ENCODE measurements at places on chromosomes 3 and 15.
A peak's percentile ranks its signal among the peaks of the same experiment; 100 is the strongest.

GRCh38 chr15:23387621-23388190 lies 33.2 kb downstream of the GOLGA8S start:
- DNase-seq = no peak

GRCh38 chr3:15982243-15982642 lies 184.5 kb upstream of the ANKRD28 start:
- DNase-seq = no peak

- no peak for DNase-seq
Measured at GRCh38 chr15:66599536-66600239, 33.9 kb upstream of the LCTL start.

DNA sequence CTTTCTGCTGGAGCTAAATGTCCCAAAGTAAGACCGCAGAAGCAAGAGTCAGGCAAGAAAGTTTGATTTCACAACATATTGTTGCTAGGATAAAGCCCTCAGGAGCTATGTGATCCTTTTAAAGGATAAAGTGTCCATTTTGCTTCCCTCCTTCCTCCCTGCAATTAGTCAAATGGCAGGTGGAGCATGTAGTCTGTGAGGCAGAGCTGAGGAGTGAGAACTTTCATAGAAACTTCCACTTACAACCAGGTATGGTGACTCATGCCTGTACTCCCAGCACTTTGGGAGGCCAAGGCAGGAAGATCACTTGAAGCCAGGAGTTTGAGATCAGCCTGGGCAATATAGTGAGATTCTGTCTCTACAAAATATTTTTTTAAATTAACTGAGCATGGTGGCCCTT lies 25.2 kb upstream of the RHCG start:
- DNase-seq = no peak

DNA sequence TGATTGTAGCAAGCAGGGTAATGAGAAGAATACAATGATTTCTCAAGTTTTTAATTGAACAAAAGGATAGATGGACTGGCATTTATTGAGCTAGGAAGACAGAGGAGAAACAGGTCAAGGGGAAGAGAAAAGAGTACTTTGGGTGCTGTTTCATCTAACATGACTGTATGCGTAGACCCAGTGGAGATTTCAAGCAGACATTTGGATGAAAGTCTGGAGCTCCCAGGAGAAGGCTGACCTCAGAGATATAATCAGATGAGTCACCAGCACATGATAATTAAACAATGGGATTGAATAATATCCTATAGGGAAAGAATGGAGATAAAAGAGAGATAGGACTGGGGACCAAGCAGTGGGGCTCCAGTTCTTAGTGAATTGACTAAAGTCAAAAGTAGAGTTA lies 194.9 kb downstream of the ARRDC4 start:
- DNase-seq = no peak

DNA sequence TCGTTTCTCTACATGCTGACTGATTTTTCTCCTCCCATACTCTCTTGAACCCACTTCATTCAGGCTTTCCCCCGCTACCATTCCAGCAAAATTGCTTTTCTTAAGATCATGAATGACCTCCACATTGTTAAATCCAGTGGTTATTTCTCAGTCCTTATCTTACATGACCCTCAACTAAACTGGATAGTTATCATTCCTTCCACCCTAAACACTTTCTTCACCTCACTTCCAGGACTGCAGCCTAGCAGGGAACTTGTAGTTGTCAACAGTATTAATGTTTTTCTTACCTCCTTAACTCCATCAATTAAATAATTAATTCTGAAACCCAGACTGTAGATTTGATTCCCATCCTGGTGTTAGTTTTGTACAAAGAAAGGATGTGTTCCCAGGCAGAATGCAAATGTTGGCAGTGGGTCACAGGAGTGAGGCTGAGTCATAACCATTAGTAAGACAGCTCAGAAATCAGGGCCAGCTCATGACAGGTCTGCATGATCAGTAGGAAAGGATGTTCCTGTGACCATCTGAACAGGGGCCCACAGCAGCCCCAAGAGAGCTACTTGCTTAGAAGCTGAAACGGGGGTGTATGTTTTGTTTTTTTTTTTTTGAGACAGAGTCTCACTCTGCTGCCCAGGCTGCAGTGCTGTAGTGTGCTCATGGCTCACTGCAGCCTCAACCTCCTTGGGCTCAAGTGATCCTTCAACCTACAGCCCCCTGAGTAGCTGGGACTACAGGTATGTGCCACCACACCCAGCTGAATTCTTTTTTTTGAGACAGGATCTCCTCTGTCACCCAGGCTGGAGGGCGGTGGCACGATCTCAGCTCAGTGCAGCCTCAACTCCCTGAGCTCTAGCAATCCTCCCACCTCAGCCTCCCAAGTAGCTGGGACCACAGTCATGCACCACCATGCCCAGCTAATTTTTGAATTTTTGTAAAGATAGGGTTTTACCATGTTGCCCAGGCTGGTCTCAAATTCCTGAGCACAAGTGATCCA lies 9.1 kb downstream of the BCL2L10 start:
- DNase-seq = no peak

DNA sequence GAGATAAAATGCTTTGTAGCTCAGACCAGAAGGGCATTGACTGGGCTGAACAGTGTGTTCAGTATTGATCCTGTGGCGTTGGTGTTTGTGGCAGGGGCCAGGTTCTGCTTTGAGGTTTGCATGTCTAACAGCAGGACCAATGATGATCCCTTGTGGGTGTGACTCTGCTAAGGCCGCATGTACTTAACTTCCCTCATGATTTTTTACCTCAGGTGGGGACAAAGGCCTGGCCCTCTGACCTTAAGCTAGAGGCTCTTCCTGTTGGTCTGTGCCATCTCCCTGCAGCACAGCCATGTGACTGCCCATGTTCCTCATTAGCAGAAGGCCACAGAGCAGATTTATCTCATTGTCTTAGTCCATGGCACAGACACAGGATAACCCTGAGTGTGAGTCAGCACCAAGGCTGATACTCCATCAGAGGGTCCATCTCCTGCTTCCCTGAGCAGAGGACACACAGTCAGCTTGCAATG lies 34.3 kb upstream of the BSN start:
- no peak for DNase-seq

DNA sequence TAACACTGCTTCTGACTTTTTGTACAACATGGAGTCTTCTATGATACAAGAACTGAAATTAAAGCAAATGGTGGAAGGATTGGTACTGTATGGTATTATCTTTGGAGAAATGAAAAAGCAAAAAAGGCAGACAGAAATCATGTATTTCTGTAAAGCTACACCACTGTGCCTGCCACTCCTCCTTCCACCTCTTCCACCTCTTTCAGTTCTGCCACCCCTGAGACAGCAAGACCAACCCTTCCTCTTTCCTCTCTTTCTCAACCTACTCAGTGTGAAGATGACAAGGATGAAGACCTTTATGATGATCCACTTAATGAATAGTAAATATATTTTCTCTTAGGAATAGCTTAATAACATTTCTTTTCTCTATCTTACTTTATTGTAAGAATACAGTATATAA lies 57.0 kb downstream of the CD200 start:
- no peak for DNase-seq

DNA sequence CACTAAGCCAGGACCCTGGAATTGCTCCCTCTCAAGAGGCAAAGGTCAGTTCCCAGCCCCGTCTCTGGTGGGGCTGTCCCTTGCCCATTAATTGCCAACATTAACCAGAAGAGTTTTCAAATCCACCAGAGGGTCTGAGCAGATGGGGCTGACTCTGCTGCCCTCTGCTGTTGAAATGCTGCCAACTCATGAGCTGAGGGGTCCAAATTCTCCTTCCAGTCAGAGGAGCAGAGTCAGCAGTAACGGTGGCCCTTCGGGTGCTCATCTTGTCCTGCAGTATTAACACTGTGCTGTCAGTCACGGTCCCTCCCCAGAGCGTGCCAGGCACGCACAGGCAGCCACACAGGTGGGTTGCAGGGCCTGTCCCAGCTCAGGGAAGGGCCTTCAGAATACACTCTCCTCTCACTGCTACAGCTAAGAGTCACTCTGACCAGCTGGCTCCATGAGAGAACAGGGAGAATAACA lies 10.7 kb upstream of the SPTBN5 start:
- DNase-seq = peak; percentile 50

DNA sequence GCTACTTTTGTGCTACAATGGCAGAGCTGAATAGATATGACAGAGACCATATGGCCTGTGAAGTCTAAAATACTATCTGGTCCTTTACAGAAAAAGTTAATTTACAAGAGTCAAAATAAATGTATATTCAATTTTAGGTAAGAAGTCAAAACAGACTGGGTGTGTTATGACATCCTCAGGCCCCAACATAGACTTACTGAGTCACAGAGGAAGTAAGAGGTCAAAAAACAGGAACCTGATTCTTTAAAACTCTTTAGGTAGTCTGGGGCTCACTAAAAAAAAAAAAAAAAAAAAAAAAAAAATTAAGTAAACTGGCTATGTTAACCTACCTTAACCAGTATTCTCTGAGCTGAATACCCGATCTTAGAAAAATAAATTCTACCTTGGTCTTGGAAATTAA lies 13.1 kb downstream of the DNAAF4 start:
- no peak for DNase-seq

- no peak for DNase-seq
Measured at GRCh38 chr3:143002083-143002712, 828 bp downstream of the U2SURP start.

DNA sequence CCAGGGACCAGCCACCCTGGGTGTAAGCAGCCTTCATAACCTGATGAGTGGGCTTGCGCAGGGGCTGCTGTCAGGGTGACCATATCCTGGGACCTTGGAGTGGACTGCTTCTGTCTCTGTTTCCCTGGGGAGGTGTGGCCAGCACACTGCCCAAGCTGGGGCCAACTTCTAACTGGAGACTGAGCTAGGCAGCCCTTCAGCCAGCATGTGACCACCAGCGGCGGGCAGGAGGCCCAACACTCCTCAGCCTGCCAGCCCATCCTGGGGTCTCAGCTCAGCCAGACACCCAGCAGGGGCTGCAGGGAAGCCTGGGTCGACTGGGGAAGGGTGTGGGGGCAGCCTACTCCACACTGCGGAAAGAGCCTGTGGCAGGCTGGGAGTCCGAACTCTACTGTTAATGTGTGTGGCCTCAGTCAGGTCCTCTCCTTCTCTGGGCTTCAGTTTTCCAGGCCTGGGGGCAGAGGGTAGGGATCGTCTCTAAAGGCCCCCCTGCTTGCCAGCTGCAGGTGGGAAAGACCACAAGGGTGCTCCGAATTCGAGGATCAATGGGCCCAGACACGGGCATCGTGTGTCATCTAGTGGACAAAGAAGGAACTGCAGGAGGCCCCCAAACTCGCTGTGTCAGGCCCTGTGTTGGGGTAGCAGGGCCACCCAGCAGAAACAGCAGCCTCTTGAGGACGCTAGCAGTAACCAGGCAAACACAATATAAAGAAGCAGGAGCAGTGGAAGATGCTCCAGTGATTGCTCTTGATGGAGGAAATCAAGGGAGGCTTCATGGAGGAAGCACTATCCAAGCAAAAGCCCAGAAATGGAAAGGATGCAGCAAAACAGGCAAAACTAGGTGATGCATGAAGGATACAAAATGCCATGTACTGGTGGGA lies 2.0 kb upstream of the SEMA3G start:
- peak; percentile 51 for DNase-seq

DNA sequence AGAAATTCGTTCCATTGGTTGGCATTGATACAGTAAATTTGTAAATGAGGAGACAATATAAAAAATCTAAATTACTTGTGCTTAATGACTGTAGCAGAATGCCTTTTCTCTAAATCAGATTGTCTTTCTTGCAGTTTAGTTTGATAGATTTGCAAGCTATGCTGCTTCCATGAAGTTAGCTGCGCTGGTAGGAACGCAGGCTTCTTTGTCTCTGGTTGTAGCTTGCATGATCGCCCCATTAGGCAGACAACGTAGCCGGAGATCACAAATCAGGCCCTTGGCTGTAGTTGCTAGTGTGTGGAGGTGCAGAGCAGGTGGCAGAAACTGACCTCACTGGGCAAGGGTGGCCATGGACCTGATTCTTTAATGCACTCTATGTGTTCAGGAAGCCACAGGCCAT lies 6.1 kb downstream of the ZIC1 start:
- DNase-seq = no peak

- no peak for DNase-seq
Measured at GRCh38 chr3:192819001-192819569, 91.7 kb upstream of the FGF12 start.

DNA sequence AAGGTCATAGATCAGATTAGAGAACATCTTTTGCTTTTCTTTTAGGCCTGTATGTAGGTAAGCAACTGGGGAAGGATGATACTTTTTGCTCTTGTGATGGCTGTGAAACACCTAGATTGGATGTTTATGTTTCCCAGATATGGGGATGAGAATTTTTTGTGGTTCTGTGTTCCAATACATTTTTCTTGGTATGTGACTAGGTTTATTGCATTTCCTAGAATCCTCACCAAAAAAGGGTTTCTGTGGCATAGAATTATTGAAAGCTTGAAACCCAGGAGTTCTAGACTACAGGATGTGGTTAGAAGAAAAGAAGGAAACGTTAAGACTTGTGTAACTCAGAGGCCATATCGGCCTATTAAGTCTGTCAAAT lies 25.8 kb downstream of the OXNAD1 start:
- DNase-seq = no peak

DNA sequence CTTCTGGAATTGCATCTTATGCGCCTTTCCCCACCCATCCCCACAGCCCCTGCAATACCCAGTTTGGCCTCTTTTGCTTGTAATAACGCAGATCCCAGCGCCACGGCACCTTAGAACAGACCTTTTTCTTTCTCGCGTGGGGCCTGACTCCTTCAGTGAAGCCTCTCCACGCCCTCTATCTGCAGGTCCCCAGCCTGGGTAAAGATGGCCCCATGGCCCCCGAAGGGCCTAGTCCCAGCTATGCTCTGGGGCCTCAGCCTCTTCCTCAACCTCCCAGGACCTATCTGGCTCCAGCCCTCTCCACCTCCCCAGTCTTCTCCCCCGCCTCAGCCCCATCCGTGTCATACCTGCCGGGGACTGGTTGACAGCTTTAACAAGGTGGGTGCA lies 594 bp downstream of the CRELD1 start:
- DNase-seq = no peak

DNA sequence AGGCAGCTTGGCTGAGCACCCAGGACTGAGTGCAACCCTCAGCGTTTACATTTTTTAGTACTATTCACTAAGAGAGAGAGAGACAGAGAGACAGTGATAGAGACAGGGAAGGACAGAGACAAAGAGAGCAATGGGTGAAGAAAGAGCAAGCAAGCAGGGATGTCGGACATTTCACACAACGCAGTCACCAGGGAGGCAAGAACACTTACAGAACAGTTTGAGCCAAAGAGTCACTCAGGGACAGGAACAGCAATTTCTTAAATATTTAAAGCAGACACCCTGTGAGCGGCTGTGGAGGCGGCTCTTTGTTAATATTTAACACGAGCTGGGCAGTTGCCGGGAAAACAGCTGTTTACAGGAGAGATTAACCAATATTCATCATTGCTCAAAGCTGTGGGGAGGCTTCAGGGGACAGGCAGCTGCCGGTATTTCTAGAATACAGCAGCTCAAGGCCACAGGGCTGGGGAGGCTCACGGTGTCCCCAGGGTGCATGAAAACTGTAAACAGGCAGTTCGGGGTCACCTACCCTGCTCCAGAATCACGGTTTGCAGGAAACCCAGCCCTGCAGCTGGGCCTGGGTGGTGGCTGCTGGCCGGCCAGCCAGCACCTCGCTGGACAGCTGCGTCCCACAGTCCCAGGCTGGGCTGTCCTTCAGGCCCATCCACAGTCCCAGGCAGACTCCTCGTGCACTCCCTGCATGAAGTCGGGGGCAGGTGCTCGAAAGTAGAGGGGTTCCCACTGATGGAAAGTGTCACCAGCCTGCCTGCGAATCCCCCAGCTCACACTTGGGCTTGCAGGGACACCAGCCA lies 38.8 kb upstream of the PCSK6 start:
- DNase-seq = no peak
